NCI-H1436 treated with DMSO at 0.1 percent for 48 hours (cell line): ENCODE measurements at places on chromosomes 7 and 10.

DNA sequence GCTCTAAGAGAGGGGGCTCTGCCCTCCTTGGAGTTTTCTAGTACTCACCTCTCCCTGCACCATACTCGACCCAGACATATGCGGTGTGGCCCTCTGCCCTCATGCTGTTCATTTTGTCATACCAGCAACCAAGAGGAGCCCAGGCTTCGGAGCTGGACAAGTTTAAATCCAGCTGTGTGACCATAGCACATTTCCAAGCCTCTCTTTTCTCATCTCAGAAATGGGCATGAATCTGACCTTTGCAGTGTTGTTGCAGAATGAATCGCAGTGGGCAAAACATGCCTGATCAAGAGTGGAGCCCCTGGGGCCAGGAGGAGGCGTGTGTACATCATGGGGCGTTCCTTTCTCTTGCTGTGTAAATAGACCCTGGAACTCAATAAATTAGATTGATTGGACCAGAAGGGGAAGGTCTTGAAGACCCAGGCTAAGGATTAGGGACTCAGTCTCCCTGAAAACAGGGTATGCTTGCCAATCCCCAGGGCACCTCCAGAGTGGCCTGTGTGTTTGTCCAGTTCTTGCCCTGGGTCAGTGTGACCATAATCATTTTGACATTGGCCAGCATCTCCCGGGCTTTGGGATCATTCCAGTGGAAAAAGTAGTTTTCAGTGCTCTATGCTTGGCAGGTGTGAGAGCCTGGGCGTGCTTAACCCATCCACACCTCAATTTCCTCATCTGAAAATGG, 59.6 kb downstream of the ZMIZ1 start:
- no peak for DNase-seq

- no peak for DNase-seq
Measured at GRCh38 chr7:2621948-2622640, 9.7 kb upstream of the TTYH3 start.

GRCh38 chr10:90930971-90931871, 10.3 kb upstream of the ANKRD1 start:
- no peak for DNase-seq

GRCh38 chr7:69620063-69620462, 21.8 kb downstream of the AUTS2 start:
- no peak for DNase-seq

GRCh38 chr7:44348300-44348699, 22.9 kb upstream of the CAMK2B start:
- DNase-seq, result no peak

DNA sequence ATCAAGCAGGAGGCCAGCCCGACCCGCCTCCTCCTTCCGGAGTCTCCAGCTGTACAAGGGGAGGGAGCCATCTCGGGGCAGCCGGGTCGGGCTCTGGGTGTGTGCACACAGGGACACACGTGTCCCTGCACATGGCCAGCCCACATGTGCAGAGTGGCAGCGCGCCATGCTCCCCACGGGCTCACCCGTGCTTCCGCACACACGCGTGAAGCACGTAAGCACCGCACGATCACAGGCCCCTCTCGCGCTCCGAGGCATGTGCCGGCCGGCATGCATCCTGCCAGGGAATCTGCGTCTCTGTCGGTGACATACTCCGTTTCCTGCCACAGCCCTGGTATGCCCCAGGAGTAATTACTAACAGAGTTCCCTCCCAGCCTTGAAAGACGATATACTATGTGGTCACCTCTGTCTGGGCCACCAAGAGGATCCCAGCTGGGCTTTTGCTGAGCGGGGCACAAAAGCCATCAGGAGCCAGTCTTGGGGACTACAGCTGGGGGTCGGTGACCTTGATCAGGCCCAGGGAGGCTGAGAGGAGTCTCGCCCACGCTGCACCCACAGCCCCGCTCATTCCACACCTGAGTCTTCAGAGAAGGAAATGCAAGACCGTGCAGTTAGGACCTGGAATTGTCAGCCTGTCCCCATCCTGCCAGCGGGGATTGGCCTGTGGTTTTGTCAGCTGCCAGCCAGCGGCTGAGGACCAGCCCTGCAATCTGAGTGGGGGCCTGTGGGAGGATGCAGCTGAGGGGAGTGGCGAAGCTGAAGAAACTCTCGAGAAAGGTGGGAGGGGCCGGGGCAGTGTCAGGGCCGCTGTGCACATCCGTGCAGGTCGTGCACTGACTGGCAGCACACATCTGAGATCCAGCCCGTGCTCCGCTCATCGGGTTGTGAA, 11.0 kb upstream of the LFNG start:
- DNase-seq, result no peak

DNA sequence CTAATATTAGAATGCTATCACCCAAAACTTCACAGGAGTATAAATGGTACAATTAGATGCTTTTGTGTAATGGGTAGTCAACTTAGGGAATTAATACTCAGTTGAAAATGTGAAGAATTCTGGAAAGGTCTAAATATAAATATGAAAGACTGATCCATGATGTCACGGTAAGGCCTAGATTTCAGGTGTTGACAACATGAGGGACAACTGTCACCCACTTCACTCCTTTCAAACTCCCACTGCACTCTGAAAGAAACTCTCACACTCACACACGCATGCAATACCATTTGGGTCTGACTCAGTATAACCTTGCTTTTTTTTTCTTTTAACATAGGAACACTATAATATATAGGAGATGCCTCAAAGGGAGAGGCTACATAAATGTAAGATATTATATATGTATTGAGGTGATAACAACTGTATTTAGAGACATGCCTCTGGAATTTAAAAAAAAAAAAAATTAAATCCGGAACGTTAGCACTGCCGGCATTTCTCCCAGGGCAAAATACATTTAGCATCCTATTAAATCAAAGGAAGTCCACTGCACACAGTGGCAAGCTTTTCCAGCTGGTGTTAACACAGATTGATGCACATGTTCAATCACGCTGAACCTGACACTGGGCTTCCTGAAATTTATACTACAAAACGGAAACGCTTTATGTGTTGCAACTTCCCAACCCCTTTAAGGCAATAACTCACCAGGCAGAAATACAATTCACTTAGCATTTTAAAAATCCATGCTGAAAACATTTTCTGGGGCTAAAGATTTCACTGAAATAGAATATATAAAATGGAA, 74.9 kb downstream of the RSU1 start:
- no peak for DNase-seq

DNA sequence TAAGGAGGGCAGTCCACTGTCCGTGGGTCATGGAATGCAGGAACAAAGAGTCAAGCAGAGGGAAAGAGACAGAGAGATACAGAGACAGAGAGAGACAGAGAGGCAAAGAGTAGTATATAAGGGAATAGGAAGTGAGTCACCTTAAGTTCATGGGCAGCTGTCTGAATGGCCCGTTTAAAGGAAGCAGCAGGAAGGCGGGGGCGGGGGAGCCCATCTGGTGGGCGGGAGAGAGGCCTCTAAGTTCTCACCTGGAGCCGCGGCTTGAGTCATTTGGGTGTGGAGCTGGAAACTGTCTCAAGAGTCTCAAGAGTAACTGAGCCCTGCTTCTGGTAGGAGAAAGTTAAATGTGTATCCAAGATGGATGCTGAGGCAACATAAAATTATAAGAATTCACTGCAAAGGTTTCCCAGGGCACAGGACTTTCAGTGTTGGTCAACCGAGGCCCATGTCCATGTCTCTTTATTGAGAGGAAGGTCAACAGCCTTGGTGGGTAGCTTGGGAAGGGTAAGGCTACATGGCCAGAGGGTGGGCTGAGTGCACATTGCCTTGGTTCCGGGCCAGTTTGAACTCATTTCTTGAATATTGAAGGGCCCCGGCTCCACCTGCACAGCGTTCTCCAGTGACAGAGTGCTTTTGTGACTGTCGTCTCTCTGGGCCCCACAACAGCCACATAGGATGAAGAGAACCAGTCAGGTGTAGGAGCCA, 85.5 kb upstream of the CACUL1 start:
- no peak for DNase-seq

- DNase-seq, result no peak
Measured at GRCh38 chr10:57018452-57018851, 657.4 kb upstream of the ZWINT start.

GRCh38 chr10:46530249-46531186, 25.9 kb downstream of the GPRIN2 start:
- DNase-seq, result no peak

- no peak for DNase-seq
Measured at GRCh38 chr7:22090512-22090911, 144.8 kb upstream of the CDCA7L start.

DNA sequence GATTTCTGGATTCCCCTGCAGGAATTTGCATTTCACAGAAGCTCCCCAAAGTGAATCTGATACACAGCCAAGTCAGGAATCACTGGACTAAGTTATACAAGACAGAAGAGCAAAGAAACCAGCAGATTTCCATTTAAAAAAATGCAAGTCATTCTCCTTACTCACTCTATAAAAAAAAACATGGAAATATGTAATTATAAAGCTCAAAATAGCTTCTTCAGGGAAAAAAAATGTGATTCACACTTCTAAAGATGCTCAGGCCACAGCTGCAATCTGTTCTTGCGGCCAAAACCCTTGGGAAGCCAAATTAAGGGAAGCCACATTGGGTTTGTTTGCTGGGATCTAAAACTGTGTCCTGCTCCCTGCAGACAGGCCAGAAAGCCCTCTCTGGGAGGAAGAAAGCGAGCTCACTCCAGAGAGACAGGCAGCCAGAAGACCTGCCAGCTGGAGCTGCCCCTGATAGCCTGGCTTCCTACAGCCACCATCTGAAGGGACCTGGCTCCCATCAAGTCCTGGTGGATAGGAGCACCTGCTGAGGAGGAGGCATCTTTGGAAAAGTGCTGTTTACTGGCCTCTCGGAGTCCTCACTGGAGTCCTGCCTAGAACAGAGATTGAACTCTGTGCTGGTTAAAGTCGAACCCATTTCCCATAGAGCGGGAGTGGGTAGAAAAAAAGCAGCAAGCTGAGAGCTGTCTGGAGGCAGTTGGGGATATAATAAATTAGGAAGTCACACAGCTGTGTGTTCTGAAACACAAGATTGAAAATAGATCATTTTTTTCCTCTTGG, 359.2 kb upstream of the AOAH start:
- no peak for DNase-seq

GRCh38 chr7:41058986-41059741, 643.7 kb downstream of the INHBA start:
- DNase-seq, result no peak

- no peak for DNase-seq
Measured at GRCh38 chr10:102600816-102601215, 43.5 kb upstream of the TRIM8 start.

- DNase-seq, result no peak
Measured at GRCh38 chr10:50739618-50740292, at the start of gene ASAH2B. Gene ASAH2B (plus strand): TSS chr10:50739936. CDS start chr10:50745131, 5,195 bp downstream.

DNA sequence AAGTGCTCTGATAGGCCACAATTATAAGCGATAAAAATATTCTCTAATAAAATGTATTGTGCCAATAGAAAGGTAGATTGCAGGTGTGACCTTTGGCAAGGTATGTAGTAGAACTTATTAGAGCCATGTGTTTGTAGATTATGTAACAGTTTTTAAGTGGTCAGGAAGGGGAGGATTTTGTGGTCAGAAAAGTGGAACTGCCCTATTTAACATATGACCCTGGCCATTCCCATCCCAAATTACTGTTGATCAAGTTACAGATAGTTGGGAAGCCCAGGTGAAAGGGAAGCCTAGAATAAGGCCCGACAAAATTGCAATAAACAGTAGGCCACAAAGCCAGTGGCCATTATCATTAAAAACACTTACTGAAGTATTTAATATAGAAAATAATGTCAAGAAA, 89.2 kb downstream of the SPAG6 start:
- DNase-seq, result no peak

GRCh38 chr7:47442605-47442865, 139.4 kb downstream of the TNS3 start:
- DNase-seq, result no peak

- no peak for DNase-seq
Measured at GRCh38 chr10:32210306-32211045, 136.5 kb downstream of the EPC1 start.

GRCh38 chr7:16509829-16510228, 16.8 kb upstream of the LRRC72 start:
- DNase-seq, result no peak

DNA sequence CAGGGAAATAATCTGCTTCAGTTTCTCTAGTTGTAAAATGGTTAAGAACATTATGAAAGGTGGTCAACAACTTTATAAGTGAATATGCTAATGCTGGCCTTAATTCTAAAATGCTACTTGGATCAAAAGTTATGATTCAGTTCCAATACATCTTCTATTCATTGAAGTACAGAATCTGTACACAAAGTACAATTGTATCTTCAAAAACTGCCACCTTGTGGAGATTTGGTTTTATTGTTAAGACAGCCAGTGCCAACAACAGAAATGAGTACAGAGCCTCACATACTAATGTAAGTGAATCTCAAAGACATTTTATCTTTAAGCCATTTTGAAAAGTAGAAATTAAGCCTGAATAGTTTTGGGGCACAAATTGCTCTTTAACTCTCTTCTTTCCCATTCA, 194.0 kb downstream of the CFTR start:
- no peak for DNase-seq

GRCh38 chr10:49309691-49310411, 10.9 kb downstream of the C10orf71 start:
- no peak for DNase-seq

DNA sequence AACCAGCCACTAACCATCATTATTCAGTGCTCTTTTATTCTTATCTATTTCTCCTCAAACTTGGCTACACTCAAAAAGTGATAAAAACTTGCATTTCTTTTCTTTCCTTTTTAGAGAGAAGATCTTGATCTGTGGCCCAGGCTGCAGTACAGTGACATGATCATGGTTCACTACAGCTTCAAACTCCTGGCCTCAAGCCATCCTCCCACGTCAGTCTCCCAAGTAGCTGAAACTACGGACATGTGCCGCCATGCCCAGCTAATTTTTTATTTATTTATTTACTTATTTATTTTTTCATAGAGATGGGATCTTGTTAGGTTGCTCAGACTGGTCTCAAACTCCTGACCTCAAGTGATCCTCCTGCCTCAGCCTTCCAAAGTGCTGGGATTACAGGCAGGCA, 24.6 kb upstream of the TMEM248 start:
- DNase-seq, result no peak

GRCh38 chr10:44967616-44968015, 8.0 kb downstream of the RASSF4 start:
- DNase-seq, result no peak

DNA sequence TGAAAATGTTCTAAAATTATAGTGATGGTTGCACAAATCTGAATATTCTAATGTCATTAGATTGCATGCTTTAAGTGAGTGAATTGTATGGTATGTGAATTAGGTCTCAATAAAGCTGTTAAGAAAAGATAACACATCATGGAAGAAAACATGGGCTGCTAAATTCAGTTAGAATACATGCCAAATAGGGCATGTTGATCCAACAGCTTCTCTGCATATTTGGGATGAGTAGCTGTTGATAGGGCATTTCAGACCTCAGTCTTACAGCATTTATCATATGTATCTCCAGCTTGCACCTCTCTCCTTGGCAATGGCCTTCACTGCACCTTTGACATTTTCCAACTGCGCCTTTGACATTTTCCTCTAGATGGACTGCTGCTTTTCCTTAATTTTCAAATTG, 13.2 kb downstream of the CREB5 start:
- no peak for DNase-seq

- no peak for DNase-seq
Measured at GRCh38 chr10:5334196-5334880, 30.4 kb upstream of the UCN3 start.
